Panc1 (cell line): ENCODE measurements at places on chromosomes 5 and 9.

DNA sequence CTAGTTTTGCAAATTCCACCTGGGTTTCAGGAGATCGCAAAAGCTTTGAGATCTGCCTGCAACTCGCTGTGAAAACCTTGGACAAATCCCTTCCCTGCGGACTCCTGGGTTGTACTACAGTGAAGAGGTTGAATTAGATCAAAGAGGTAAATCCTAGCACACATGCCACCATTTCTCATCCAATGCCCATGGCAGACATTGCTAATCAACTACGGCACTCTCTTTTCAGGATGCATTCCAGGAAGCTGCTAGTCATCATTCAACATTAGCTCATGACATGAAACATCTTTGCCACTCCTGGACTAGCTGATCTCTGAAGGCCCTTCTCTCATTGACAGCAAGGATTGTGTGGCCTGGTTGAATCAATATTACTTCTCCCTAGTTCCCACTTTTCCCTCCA is 46.1 kb downstream of the PCDH1 start:
- DNase-seq, result no peak

DNA sequence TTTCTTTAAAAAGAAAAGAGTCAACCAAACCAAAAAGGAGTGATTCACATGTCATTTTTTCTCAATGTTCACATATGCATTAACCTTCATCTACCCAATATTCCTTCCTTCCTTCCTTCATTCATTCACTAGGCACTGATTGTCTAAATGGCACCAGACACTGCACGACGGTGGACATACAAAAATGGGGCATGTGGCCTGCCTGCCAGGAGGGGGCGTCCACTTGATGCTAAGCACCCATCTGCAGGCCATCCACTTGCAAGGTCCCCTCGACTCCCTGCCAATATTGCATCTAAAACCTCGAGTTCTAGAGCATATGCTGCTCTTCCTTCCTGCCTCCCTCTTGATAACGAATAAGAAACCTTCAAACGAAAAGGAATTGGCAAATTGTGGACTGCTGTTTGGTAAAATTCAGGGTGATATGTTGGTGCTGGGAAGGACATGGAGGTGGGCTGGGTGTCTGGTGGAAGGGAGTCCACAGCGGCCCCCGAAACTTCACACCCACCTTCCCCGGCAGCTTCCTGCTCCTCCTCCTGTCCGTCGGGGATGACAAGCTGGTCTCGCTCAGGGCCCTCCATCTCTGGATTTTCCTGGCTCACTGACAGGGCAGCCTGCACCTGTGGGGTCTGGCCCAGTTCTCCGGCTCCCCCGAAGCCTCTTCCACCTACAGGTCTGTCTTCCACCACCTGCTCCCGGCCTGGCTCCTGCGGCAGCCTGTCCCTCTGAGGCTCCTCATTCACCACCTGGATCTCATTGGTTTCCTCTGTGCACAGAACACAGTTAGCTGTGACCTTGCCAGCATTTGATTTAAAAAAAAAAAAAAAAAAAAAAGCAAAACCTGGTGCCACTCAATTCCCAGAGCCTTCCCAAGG is 64.3 kb downstream of the GOLM1 start:
- no peak for DNase-seq

DNA sequence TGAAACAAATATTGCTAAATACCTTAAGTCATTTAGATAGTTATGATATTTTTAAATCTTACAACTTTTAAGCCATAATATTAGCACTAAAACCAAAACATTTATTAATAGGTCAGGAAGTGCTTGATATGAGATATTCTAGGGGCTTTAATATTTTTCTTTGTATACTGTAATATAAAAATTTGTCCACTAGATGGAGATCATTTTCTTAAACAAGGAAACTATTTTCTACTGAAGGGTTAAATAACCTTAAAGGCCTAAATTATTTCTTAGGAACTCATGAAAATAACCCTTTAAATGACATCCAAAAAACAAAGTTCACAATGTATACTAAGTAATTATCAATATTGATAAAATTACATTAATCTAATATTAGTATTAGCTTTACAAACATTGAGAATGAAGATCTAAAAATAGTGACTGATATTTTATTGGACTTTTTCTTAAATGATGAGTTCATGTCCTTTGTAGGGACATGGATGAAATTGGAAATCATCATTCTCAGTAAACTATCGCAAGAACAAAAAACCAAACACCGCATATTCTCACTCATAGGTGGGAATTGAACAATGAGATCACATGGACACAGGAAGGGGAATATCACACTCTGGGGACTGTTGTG is 635.7 kb downstream of the RAB3C start:
- DNase-seq, result no peak

GRCh38 chr5:146877178-146877681 is 1.3 kb downstream of the PPP2R2B start:
- no peak for DNase-seq

DNA sequence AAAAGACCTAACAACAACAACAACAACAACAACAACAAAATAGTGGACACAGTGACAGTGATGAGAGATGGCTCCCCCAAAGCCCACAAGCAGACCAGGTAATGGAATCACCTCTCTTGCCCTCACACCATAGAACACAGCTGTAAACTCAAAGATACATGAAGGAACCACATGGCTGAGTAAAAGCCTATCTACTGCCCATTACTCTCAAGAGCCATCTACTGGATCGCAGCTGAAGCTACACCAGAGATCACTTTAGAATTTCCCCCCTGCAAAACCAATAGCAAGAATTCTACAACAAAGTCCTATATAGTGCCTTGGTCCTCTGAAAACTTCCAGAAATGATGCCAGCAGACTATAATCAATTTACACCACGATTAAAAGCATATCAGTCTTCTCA is 1537.6 kb upstream of the CDH9 start:
- DNase-seq, result no peak

DNA sequence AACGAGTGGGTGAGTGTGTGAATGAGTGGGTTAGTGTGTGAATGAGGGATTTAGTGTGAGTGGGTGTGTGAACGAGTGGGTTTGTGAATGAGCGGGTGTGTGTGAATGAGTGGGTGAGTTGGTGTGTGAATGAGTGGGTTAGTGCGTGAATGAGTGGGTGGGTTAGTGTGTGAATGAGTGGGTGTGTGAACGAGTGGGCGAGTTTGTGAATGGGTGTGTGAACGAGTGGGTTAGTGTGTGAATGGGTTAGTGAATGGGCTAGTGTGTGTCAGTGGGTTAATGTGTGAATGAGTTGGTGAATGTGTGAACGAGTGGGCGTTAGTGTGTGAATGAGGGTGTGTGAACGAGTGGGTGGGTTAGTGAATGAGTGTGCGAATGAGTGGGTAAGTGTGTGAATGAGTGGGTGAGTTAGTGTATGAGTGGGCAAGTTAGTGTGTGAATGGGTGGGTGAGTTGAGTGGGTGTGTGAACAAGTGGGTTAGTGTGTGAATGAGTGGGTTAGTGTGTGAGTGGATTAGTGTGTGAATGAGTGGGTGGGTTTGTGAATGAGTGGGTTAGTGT is 39.6 kb downstream of the NKD2 start:
- DNase-seq, result no peak

GRCh38 chr9:93619272-93619775 is 42.9 kb downstream of the PHF2 start:
- DNase-seq, result no peak

DNA sequence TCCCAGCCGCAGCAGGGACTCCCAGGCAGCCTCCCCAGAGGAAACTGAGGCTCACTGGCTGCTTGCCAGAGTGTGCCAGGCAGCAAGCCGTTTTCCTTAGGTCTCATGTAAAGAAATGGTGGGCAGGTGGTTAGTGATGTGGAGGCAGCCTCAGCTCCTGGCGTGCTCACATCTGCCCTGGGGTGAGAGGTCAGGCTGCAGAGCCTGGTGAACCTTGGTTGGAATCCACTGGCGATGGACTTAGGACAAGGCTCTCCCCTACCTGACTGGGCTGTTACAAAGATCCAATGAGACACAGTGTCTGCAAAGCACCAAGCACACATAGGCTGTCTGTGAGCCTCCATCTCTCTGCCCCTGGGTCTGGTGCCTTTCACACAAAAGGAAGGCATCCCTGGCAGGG is 30.9 kb downstream of the LHX6 start:
- no peak for DNase-seq

- no peak for DNase-seq
Measured at GRCh38 chr5:119010206-119010605, 21.9 kb upstream of the DTWD2 start.

- DNase-seq, result no peak
Measured at GRCh38 chr5:137360607-137361006, 138.5 kb downstream of the SPOCK1 start.

GRCh38 chr9:95036676-95037075 is 280.8 kb downstream of the FANCC start:
- DNase-seq, result no peak

DNA sequence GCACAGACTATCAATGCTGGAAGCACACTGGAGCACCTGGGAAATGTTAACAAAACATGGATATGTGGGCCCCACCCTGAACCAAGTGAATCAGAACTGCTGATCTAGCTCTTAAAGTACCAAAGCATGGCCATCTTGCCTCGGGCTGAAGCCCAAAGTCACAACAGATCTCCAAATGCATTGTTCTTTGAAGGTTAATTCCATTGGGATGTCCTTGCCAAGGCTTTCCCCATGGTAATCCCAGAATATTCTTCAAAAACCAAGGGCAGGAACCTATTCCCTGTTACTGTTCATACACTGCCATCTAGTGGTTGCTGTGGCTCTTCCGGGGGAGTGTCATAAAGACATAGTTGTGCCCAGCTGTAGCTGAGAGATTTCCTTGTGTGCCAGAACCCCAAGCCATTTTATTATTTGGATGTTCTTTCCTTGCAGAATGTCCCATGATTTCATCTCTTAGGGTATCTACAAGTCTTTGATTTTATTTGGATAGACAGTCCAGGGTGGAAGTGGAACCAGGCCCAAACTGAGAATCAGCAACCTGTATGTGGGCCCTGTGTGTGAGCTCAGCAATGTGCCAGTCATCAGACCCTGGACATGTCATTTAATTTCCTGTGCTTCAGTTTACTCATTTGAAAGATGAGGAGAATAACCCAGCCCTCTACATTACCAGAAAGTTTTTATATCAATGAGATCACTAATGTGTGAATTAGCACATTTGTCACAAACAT is 290.0 kb downstream of the ACTL7B start:
- DNase-seq, result peak; percentile 61

DNA sequence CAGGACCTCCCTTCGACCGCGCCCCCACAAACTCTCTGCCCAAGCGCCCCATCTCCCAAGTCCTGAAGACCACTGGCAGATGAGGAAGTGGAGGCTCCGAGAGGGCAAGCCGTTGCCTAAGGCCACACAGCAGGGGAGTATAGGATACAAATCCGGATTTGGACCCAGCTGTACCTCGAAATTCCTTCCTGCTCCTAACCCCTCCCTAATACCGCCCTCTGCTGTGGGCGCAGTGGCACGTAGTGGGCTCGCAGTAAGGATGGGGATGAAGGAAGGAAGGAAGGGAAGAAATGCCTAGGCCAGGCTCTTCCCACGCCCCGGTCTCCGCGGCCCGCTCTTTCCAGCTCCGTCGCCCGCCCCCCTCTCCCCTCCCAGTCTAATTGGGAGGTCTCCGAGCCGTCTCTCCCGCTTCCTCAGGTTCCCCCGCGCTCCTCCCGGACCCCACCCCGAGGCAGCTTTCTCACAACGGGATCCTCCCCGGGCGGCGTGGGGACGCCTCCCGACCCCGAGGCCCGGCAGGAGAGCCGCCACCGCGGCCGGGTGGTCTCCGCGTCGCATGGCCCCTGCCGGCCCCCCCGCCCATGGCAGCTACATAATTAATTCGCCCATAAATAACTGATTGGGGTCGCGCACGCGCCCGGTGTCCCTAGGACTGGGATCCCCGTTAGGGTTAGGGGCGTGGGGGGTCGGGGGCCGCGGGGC is 138.9 kb downstream of the C9orf50 start:
- no peak for DNase-seq

DNA sequence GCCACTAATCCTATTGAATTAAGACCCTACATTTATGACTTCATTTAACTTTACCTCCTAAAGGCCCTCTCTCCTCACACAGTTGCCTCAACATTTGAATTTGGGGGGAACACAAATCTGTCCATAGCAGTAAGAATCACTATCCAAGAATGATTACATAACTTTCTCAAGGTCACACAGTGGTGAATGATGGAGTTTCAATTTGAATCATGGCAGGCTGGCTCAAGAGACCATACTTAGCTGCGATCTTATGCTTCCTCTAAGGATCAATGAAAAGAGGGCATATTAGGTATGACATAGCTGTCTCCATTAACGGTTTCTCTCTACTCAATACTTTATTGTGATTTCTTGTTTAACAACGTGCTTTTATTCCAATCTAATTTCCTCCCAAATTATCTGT is 44.1 kb upstream of the PDE4D start:
- DNase-seq, result no peak

DNA sequence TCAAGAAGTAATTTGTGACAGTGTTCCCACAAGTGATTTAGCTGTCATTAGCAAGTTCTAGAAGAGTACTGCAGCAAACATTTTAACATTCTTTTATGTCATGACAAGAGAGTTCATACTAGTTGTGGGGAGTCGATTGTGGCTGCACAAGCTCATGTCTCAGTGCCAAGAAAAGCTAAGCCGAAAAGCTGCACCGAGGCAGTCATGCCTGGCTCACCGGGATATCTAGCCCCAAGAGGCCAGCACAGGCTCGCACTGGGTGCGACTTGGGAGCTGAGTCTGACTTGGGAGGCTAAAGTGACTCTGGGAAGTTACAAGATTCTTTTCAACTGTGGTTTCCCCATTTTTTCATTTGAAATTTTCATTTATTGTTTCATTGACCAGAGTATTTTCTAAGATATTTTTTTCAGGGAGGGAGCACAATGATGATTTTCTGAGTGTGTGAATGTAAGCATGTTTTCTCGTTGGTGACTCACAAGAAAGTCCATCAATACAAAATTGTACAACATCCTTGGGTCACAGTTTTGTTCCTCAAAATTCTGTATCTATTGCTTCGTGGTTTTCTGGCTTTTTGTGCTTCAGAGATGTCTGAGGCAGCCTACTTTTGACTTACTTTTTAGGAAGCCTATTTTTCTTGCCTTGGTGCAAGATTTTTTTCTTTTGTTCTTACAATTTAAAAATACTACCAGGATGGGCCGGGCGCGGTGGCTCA is 18.7 kb downstream of the CAST start:
- no peak for DNase-seq

DNA sequence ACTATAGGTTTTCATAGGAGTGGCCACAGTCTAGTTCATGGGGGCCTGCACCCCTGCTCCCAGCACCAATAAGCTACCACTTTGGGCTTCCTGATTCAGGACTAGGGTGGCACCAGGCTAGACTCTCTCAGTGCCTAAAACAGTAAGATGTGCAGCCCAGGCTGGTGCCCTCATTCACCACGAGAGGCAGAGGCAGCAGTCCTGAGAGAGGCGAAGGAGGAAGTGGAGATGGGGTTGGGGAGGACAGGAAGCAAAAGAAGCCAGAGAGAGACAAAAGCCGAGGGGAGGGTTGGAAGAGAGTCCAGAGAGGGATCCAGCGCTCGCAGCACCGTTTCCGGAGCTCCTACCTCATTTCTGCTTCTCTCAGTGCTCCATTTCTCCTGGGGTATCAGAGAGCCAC is 180.9 kb downstream of the MED10 start:
- no peak for DNase-seq

- no peak for DNase-seq
Measured at GRCh38 chr5:16871746-16872339, 64.2 kb downstream of the MYO10 start.
